ENCODE measurements at places on chromosomes 12 and 14. TPM values are rescaled to one million over a fixed set of nuclear protein-coding genes. Genes with fewer than 3 reads are reported as not detected.

CDCA4 gene
- 43.1 TPM for total RNA-seq

FERMT2 gene
- 54.9 TPM for total RNA-seq

COQ10A gene
- 18.5 TPM for total RNA-seq

ACADS gene
- 11.0 TPM for total RNA-seq

RNF212B gene
- not detected for total RNA-seq

NRIP2 gene
- not detected for total RNA-seq

BCL2L14 gene
- total RNA-seq = not detected

KRT2 gene
- not detected for total RNA-seq

SLC25A21 gene
- total RNA-seq = 2.3 TPM

FAM181A gene
- not detected for total RNA-seq

CMKLR1 gene
- total RNA-seq = not detected

PRB4 gene
- not detected for total RNA-seq

NEUROD4 gene
- not detected for total RNA-seq

KRT77 gene
- total RNA-seq = not detected

PPP1R36 gene
- total RNA-seq = not detected

RIPK3 gene
- total RNA-seq = not detected

KRT71 gene
- not detected for total RNA-seq

AQP5 gene
- not detected for total RNA-seq

PIP4P1 gene
- 34.0 TPM for total RNA-seq

HOXC9 gene
- total RNA-seq = 13.7 TPM

VPS33A gene
- 24.0 TPM for total RNA-seq

CYP46A1 gene
- total RNA-seq = 0.19 TPM

TEX22 gene
- 0.23 TPM for total RNA-seq

ACOT6 gene
- total RNA-seq = not detected

OR5AU1 gene
- not detected for total RNA-seq

FITM1 gene
- not detected for total RNA-seq

MFAP5 gene
- not detected for total RNA-seq

SIRT4 gene
- total RNA-seq = 1.6 TPM
